GM12891 (cell line): ENCODE measurements at places on chromosomes 11 and 22.

DNA sequence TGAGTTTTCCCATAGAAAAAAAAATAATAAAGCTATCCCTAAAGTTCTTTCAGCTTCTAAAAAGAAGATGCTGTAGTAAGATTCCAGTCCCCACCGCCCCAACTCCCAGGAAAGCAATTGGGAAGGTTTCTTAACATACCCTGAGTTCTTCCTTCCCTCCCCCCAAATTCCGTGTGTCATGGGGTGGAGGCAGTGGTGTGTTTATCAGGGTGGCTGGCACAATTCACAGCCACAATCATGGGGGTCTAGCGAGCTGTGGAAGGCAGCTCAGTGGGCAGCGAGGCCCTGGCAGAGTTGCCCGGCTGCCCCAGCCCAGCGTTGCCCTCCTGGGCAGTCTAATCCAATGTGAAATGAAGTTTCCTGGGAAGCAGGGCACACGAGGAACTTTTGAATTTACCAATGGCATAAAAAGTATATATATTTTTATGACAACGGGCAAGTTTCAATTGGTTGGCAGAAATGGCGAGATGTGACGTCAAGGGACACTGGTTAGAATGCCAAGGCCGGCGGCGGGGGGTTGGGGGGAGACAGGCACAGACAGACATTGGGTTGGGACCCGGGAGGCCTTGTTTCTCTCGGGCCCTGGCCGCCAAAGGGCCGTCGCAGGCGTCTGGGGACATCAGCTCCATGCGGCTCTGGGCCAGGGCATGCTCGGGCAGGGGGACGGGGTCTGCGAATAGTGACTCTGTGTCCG is 80.7 kb upstream of the PPARA start:
- DNase-seq = no peak

DNA sequence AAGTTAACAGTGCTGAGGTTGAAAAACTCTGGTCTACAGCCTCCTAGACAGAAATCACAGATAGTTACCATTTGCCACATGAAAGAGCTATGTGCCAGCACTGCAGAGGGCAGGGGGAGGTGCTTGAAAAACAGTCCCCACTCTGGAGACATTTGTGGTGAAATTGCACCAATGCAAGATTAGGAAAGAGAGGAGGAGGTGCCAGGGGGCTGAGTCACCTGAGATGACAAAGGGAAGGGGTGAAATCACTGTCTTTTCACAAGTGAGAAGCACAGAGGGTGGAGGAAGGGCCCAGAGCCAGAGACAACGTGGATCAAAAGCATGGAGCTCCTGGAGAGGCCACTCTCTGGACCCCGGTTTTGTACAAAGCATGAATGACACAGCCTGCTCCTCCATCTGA is 196.3 kb downstream of the BUD13 start:
- DNase-seq = no peak

- no peak for DNase-seq
These were observed 15.0 kb downstream of the TPCN2 start for GRCh38 chr11:69063652-69064260.

GRCh38 chr11:76056876-76057275 is 149.4 kb downstream of the WNT11 start:
- no peak for DNase-seq

DNA sequence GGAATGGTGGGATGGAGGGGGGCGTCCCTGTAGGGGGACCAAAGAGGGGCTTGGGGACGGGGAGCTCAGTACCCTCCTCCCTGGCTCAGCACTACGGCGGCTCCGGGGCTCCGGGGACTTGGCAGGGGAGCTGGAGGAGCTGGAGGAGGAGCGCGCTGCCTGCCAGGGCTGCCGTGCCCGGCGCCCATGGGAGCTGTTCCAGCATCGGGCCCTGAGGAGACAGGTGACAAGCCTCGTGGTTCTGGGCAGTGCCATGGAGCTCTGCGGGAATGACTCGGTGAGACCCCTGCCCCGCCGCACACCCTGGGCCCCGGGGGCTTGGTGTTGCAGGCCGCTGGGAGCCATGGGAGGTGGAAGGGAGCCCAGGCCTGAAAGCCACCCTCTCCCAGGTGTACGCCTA is 11.8 kb upstream of the MIF start:
- no peak for DNase-seq

- DNase-seq = no peak
These were observed 9.9 kb downstream of the PKP3 start for GRCh38 chr11:403761-404431.

GRCh38 chr11:120569861-120570260 is 58.3 kb downstream of the GRIK4 start:
- no peak for DNase-seq

GRCh38 chr22:20456722-20457076 is 19.1 kb upstream of the SCARF2 start:
- DNase-seq = no peak

DNA sequence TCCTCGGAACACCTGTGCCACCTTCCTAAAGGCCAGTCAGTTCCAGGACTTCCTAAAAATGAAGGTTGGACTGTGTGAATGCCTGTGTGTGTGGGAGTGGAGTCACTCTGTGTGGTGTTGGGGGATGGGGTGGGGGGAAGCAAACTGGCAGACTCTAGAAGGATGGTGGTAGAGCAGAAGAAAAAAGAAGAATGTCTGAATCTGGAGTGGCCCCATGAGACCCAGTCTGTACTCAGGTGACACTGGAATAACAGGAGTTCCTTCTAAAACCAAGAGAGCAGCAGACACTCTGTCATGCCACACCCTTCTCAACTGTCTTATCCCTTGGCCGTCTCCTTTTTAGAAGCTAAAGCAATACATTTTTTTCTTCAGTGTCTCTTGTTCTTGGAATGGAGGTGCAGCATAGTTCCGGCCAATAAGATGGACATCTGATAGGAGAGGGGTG is 82.9 kb downstream of the MAML2 start:
- DNase-seq = no peak

DNA sequence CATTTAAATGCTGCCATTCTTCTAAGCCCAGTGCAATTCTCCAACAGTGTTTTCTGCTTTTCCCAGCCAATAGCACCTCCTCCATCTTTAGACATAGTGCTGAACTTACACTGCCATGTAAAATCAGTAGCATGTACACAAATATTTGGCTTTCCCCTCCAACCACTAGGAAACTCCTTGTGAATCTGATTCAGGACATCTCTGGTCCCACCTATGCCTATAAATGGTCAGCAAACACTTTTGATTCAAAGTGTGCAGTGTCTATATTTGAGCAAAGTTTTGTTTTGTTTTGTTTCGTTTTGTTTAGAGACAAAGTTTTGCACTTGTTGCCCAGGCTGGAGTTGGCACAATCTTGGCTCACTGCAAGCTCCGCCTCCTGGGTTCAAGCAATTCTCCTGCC is 24.8 kb downstream of the YPEL4 start:
- DNase-seq = no peak

GRCh38 chr22:25495285-25495684 is 69.2 kb upstream of the GRK3 start:
- no peak for DNase-seq

- DNase-seq = peak; percentile 78
These were observed at the start of gene HMOX1 for GRCh38 chr22:35380537-35381423. HMOX1 (plus strand) TSS chr22:35381096; CDS start chr22:35381174, 78 bp downstream.

- peak; percentile 81 for DNase-seq
These were observed 53.3 kb downstream of the CERK start for GRCh38 chr22:46684706-46685105.

GRCh38 chr22:46575911-46576555 is 38.6 kb upstream of the CELSR1 start:
- no peak for DNase-seq

DNA sequence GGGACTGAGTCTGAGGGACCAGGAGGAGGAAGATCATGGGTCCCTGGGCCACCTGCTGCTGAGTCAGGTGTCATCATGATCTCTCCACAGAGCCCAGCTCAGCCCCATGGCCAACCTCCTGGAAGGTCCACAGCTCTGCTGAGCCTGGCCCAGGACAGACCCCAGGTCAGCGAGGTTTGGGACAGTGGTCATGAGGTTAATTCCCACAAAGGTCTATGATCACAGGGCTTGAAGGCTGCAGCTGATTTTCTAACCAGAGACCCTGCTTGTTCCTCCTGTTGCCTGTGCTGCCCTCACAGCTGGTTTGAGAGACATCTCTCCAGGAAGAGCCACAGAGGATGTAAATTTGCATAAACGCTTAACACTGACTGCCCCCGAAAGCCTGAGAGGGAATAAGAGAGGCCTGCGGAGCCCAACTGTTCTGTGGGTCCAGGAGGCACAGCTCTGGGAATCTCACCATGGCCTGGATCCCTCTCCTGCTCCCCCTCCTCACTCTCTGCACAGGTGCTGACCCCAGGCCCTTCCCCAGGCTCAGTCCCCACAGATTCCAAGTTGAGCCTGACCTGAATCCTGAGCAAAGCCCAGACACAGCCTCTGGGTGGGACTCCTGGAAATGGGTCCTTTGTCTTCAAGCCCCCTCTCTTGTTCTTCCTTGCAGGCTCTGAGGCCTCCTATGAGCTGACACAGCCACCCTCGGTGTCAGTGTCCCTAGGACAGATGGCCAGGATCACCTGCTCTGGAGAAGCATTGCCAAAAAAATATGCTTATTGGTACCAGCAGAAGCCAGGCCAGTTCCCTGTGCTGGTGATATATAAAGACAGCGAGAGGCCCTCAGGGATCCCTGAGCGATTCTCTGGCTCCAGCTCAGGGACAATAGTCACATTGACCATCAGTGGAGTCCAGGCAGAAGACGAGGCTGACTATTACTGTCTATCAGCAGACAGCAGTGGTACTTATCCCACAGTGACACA is 102.8 kb downstream of the GGTLC2 start:
- DNase-seq = no peak

DNA sequence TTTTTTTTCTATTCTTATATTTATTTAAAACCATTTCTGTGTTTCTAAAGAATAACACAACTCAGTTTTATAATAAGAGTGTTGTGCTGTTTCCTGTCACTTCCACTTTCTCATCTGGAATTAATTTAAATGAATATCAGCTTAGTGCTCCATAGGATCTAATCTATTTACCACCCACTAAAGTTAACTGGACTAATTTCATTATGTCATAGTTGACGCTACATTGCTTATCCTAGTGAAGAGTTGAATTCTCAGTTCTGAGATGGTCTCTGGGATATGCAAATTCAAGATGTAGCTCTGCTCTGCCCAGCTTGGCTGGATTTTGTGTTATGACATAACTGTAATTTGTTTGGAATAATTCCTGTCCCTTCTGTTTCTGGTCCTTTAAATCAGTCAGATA is 380.1 kb downstream of the METTL15 start:
- no peak for DNase-seq

DNA sequence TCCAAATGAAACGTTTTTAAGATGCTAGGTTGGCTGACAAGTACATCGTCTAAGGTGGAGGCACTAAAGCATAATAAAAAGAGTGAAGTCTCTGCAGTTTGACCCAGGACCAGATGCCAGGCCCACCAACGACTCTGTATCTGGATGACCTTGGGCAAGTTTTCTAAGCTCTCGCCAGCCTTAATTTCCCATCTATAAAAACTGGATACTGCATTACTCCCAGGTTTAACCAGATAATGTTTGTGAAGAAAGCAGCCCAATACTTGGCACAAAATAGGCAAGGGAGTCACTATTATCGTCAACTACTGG is 49.0 kb downstream of the FAM83F start:
- DNase-seq = no peak

DNA sequence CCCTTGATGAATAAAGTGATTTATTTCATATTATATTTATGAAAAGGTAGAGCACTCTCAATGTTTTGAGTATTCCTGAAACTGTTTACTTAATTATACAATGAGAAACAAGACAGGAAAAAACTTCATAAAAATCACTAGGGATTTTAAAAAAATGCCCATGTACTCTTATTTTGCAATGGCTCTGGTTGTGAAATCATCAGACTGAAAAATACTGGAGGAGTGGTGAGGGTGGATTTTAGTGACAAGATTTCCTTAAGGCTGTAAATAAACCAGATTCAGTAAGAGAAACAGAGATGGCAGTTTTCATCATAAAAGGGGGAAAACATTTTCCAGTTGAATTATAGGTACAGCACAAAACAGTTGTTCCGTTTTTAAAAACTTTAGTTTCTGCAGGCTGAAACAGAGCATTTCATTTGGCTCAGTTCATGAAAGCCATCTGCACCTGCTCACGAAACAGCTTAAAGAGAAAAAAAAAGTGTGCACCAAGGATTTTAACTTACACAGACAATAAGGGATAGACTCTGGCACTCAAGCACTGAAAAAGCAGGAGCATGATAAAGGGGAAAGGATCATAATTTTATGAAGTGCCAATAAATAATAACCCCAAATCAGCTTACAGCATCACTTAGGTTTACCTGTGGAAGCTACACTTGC is 100.7 kb downstream of the MAML2 start:
- no peak for DNase-seq

- DNase-seq = no peak
These were observed 13.5 kb downstream of the ARFGAP2 start for GRCh38 chr11:47163193-47163592.

- DNase-seq = no peak
These were observed 8.2 kb downstream of the LRFN4 start for GRCh38 chr11:66864924-66865697.

- DNase-seq = no peak
These were observed 58.8 kb upstream of the LYVE1 start for GRCh38 chr11:10627291-10627690.

GRCh38 chr11:68315171-68315920 is 3.0 kb downstream of the LRP5 start:
- no peak for DNase-seq

- no peak for DNase-seq
These were observed 96.2 kb downstream of the TSPAN18 start for GRCh38 chr11:44823006-44823405.

- no peak for DNase-seq
These were observed 2.8 kb downstream of the SMIM38 start for GRCh38 chr11:69158301-69159149.

DNA sequence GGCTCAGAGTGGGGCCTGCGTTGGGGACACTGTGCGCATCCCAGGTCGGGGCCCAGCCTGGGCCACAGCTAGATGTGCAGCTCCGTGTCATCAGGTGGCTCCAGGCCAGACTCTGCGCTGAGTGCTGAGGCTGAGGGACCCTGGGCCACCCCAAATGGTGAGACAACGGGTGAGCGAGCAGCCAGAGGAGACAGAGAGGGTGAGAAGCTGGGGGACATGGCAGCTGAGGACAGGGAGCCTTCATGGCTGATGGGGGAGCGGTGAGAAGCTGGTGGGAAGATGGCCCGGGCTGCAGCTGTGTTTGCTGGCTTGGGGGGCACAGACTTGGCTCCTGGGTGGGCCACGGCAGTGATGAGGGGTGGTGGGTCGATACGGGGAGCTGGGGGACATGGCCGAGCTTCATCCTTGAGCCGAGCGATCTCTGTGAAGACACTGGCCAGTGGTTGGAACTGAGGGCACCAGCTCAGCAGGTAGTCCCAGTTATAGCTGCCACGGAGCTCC is 2.5 kb upstream of the TPP1 start:
- no peak for DNase-seq

GRCh38 chr22:42711281-42711731 is 9.4 kb downstream of the A4GALT start:
- no peak for DNase-seq

DNA sequence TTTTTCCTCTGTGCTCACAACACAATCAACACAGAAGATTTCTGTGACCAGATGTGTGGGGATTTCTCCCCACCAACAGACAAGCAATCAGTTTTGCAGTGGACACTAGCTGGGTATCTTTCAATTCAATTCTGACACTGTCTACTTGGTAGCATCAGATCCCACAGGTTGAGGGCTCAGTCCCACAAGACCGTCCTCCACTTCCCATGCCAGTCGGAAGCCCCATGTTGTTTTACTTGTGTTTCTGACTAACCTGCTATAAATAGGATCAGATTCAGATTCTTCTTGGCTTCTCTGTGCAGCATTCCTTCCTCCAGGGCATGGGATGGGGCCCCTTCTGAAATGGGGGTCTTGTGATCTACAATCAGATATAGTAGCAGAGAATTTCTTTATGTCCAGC is 19.6 kb downstream of the ACER3 start:
- no peak for DNase-seq
